Activated CD4-positive, alpha-beta T cell treated with anti-CD3 and anti-CD28 coated beads for 24 hours (primary cell): ENCODE measurements at places on chromosomes 1 and 21.

GRCh38 chr1:243438146-243438545, 182.3 kb downstream of the SDCCAG8 start:
- DNase-seq = no peak

- DNase-seq = no peak
These were observed 69.2 kb downstream of the OLFML2B start for GRCh38 chr1:161954466-161954865.

DNA sequence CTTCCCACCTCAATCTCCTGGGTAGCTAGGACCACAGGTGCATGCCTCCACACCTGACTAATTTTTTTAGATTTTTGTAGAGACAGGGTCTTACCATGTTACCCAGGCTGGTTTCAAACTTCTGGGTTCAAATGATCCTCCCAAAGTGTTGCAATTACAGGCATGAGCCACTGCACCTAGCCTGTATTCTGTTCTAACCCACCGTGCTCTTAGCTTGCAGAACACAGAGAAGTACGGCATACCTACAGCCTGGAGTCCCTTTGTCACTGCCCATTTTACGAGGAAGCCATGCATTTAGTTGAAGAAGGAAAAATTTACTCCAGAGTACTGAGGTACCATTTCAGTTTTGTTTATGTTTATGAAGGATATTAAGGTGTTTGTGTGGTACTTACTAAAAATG, 29.7 kb upstream of the NEXN start:
- no peak for DNase-seq

DNA sequence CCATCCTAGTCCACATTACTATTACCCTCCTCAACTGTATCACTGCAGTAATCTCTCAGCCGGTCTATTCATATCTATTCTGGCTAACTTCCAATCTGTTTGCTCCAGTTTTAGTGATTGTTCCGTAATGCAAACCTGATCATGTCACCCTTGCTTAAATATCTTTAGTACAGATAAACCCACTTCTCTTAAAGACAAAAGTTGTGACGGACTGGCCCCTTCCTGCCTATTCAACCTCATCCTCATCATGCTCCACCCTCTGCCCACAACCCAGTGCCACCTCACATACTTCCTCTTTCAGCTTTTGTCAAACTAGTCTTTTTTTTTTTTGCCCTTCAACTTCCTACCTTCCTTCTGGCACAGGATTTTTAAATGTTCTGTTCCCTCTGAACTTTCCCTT, 2.8 kb upstream of the C1orf162 start:
- DNase-seq = peak; percentile 39

- no peak for DNase-seq
These were observed 140.6 kb downstream of the SYF2 start for GRCh38 chr1:25091658-25092057.

DNA sequence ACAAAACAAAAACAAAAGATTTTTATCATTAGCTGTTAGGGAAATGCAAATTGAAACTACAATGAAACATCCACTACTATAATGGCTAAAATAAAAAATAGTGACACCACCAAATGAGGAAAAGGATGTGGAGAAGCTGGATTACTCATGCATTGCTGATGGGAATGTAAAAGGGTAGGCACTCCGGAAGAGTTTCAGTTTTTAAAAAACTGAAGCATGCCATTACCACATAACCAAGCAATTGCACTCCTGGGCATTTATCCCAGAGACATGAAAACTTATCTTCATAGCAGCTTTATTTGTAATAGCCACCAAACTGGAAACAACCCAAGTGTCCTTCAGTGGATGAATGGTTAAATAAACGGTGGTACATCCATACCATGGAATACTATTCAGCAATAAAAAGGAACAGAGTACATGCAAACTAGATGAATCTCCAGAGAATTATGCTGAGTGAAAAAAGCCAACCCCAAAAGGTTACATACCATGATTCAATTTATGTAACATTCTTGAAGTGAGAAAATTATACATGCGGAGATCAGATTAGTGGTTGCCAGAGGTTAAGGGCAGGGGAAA, 14.5 kb upstream of the CFAP298 start:
- no peak for DNase-seq

DNA sequence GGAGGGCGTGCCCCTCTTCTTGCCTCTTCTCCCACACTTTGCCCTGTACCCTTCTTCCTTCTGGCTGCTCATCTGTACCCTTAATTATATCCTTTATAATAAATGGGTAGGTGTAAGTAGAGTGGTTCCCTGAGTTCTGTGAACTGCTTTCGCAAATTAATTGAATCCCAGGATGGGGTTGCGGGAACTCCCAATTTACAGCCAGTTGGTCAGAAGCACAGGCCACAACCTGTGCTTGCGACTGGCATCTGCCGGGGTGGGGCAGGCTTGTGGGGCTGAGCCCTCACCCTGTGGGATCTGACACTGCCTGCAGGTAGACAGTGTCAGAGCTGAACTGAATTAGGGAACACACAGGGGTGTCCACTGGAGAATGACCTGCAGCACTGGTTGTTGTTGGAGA, 244.9 kb downstream of the KCNJ6 start:
- DNase-seq = no peak

- DNase-seq = no peak
These were observed 38.0 kb upstream of the RASAL2 start for GRCh38 chr1:178055779-178056471.

DNA sequence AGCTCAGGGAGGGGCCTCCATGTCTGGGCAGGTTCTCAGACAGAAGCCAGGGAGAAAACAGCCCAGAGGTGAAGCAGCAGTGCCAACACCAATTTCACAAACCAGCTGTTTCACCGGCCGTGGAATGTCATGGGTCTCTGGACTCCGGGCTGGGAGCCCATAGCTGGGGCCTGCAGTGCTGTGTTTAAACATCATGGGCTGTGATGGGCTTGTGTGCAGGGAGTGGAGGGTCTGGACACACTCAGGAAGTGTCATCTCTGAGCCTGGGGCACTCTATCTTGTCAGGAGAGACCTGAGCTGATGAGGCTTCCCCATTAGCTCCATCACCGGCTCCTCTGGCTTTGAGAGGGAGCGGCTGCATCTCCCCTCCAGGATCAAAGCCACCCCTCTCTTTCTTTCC, 173.6 kb upstream of the IGSF21 start:
- DNase-seq = no peak

DNA sequence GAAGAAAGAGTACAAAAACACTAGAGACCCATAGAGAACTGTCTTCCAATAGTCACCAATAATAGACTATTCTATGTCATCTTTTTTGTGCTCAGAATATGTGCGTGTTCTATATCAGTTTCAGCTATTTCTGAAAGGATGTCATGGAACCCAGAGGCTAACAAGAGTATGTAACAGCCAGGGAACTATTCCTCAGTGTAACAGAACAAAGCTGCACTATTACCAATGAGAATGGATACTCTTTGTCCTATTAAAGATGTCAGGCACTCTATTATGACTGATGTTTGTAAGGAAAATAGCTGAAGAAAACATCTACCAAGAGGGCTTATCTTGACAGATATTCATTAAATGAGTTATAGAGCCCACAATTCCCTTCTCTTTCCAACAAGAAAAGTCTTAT, 8.6 kb upstream of the LRRC8C start:
- DNase-seq = no peak

DNA sequence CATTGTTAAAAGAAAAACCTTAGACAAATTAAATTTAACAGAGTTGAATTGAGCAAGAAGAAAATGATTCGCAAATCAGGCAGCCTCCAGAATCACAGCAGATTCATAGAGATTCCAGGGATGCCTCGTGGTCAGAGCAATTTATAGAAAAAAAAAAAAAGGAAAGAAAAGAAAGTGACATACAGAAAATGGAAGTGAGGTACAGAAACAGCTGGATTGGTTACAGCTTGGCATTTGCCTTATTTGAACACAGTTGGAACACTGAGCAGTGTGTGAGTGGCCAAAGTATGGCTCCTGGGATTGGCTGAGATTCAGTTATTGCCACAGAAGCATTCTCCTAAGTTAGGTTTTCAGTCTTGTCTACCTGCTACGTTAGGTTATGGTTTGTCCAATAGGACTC, 9.1 kb upstream of the C21orf91 start:
- DNase-seq = no peak

GRCh38 chr1:222283147-222283768, 264.6 kb downstream of the HHIPL2 start:
- DNase-seq = no peak

DNA sequence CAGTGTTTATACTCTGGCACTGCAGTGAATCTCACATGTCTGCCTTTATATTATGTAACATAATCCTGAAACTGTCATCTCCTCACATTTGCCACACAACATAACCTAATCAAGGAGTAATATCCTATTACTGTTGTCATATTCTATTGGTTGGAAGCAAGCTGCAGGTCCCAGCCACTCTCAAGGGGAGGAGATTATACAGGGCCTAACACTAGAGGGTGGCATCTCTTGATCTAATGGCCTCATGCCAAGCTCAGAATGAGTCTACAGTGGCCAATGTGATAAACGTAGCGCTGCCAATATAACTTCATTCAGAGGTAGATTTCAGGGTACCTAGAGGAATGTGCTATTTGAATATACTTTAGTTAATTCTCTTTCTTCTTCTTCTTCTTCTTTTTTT, 166.8 kb downstream of the BACH1 start:
- DNase-seq = no peak

- peak; percentile 45 for DNase-seq
These were observed 22.4 kb downstream of the STPG1 start for GRCh38 chr1:24390924-24391782.

DNA sequence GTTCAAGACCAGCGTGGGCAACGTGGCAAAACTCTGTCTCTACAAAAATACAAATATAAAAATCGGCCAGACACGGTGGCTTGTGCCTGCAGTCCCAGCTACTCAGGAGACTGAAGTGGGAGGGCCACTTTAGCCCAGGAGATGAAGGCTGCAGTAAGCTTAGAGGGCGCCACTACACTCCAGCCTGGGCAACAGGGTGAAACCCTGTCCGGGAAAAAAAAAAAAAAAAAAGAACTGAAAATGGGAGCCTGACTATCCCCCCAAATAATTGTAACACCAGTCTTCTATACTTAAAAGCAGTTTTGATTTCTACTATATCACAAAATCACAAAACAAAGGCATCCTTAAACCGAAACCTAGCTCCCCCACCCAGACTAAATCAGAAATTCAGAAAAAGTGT, 60.3 kb downstream of the CDC42BPA start:
- no peak for DNase-seq

GRCh38 chr1:221961532-221962292, 219.8 kb upstream of the DUSP10 start:
- DNase-seq = peak; percentile 15

GRCh38 chr1:67740543-67740942, 55.5 kb downstream of the GADD45A start:
- DNase-seq = no peak

DNA sequence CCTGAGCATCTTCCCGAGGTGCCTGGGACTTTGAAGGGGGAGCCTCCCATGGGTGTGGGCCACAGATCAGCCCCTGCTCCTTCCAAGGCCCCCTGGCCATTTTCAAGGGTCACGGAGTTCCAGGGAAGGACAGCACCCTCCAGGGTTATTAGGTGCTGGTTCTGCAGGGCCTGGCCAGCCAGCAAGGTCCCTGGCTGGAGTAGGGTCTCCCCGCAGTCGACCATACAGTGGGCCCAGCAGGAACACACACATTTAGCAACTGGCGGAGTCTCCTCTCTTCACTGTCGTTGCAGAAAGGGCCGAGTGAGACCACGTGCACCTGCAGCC, 17.7 kb upstream of the SUMO3 start:
- DNase-seq = no peak

DNA sequence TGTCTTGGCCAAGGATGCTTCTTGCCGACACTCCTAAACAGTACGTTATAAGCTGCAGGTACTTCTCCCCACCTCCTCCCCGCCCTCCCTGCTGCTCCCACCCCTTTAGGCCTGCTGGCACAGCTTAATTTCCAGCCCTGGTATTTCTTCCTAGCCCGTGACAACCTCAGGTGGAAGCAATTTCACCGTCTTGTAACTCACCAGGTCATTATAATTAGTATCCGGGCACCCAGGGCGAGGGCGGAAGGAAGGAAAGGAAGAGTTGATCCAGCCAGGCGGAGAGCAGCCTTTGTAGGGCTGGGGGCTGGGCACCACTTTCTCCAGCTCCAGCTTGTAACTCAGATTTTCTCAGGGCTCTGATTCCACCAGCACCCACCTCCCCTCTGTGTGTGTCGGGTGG, 153.5 kb upstream of the CSF3R start:
- DNase-seq = no peak

- DNase-seq = no peak
These were observed 5.5 kb downstream of the LEMD1 start for GRCh38 chr1:205416322-205416721.

GRCh38 chr1:23809751-23810171, 9.2 kb upstream of the GALE start:
- peak; percentile 72 for DNase-seq

- DNase-seq = no peak
These were observed 155.6 kb upstream of the SOD1 start for GRCh38 chr21:31503939-31504338.

DNA sequence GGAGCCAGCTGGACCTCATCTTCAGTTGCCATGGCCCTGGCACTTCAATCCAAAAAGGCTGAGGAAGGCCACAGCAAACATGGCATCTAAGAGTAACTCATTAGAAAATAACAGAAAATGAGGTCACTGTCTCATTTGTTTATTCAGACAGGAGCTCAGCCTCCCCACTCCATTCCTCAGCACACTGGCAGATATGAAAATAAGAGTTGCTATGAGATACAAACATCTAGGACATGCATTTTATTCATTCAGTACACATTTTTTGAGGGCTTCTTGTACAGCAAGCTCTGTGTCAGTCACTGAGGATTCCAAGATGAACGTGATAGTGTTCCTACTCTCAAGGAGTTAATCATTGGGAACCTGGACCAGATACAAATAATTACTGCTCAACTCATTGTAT, 32.7 kb upstream of the TMEM125 start:
- no peak for DNase-seq

- DNase-seq = no peak
These were observed 5.9 kb upstream of the TNFSF4 start for GRCh38 chr1:173212952-173213491.

DNA sequence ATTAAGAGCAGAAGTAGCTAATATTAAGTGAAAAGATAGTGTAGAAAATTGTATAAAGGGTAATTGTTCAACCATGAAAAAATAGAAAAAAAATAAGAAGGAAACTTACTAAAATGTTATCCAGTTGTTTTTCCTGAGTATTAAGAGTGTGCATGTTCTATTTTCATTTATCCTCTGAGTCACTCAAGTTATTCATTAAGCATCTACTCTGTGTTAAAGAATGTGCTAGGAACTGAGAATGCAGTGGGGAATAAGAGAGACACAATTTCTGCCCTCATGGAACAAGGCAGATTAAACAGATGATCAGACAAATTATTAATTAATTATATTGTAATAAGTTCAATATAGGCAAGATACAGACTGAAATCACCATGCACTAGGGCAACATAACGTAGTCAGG, 10.8 kb upstream of the PIGK start:
- no peak for DNase-seq

GRCh38 chr1:243343970-243344937, 88.4 kb downstream of the SDCCAG8 start:
- DNase-seq = no peak
